ENCODE measurements at places on chromosomes 2 and 18. TPM values are rescaled to one million over a fixed set of nuclear protein-coding genes. Genes with fewer than 3 reads are reported as not detected.

- DNase-seq, result no peak
Observed at GRCh38 chr2:226023383-226023782, 623.9 kb downstream of the NYAP2 start.

GRCh38 chr2:33804155-33804554 is 205.1 kb upstream of the FAM98A start:
- DNase-seq, result no peak

DNA sequence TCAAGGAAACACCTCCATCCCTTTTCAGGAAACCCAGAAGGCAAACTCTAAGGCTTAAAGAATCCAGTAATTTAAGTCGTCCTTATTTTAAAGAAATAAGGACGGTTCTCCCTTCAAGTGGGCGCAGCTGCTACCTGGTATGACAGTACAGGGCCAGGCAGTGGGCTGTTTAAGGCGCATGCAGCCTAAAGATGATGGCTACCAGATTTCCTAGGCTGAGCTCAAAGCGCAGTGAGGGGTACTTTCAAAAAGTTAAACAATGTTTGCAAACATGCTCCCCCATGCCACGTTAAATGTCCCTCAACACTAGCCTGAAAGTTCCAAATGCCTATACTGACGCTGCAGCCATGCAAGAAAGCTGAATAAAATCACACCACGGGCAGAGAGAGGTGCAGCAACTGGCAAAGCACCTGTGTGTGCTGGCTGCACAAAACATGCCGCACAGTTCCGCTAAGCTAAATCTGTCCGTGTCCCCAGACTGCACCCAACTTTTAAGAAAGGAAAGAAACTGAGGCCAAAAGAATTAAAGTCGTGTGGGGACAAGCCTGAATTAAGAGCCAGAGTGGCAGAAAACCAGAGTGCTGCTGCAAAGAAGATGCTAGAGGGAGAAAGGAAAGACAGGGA is 583 bp downstream of the HIBCH start:
- DNase-seq, result no peak

GRCh38 chr18:74836296-74837139 is 238.8 kb downstream of the ZNF407 start:
- no peak for DNase-seq

DNA sequence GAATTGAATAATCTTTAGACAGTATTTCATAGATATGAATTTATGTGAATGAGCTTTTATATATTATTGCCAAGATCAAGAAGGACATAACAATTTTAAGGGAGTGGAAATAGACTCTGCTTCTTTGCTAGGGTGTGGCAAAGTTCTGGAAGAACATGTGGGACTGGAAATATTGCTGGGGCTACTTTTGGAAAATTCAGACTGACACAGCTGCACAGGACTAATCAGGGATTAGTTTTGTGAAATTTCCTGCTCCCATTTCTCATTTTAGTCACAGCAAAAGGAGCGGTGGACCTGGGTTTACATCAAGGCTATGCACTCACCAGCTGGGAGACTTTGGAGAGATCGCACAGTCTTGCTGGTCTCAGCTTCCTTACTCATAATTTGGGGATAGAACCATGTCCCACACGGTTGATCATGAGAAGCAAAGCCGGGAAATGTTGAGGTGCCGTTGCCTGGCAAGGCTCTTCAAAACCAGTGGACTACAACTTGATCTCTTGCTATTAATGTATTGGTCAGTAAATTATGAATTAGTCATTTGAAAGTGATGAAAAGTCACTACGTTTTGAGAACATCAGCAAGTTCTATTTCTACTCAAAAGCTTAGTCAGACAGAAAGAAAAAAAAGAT is 42.4 kb downstream of the IL1RL2 start:
- DNase-seq, result no peak

The TYMS gene
- total RNA-seq, result 9.9 TPM

DNA sequence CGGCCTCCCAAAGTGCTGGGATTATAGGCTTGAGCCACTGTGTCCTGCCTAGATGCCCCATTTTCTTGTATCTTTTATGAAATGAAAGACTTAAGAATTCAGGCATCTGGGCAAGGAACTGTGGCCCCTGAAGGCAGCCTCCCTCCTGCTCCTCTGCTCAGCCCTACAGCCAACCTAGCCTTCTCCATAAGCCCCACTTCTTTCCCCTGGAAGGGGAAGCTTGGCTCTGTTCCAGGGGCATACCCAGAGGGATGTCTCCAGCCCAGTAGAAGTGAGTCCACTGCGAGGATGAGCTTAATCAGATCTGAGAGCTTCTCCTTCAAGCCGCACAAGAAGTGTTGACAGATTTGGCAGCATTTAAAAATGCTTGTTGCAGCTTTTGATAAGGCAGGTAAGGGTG is 39.7 kb downstream of the RHOB start:
- DNase-seq, result no peak
